ENCODE measurements at places on chromosomes 12 and 14.
A peak's percentile ranks its signal among the peaks of the same experiment; 100 is the strongest.

- DNase-seq: no peak
Measured at GRCh38 chr14:91299121-91300115, 54.9 kb upstream of the GPR68 start.

- no peak for DNase-seq
Measured at GRCh38 chr14:87097015-87097414, 896.0 kb downstream of the GALC start.

- DNase-seq: no peak
Measured at GRCh38 chr12:46364300-46364696, 8.3 kb downstream of the SLC38A2 start.

- no peak for DNase-seq
Measured at GRCh38 chr12:837548-837947, 85.2 kb downstream of the WNK1 start.

GRCh38 chr12:53074283-53074998, 4.7 kb downstream of the SPRYD3 start:
- no peak for DNase-seq

DNA sequence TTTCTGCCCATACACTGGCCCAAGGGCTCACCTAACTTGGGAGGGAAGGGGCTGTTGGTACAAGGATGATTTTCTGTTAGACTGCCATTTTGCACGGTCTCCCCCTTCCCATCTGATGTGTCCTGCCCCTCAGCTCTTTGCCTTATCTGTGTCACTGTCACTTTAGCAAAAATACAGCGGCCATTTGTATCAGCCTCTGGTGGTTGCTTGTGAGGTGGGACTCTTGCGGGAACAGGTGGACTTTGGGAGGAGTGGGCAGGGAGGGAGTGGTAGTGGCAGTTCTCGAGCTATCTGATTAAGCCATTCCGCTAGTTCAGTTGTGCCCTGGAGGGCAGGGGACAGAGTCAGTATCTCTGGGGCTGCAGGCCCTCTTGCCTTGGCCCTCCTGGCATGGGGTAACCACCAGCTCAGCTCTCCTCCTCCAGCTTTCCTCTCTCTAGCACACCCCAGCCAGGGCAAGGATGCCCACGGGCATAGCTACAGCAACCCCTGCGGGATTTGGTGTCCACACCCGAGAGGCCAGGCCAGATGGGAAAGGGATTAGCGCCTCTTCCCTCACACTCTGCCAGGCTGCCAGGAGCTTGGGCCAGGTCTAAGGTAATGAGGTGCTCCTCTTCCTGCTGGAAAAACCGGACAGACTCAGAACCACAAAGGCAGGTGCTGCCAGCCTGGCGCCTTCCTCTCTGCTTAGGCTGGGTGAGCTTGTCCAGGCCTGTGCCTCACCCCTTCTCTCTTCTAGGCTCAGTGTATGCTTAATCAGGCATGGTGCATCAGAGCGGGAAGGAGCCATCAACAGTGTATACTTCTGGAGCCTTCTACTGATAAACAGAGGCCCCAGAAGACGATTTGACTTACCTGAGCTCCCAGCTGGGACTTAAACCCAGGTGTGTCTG, 8.7 kb downstream of the SLC48A1 start:
- DNase-seq: no peak

- DNase-seq: peak; percentile 21
Measured at GRCh38 chr12:388541-389141, 479 bp downstream of the KDM5A start.

- no peak for DNase-seq
Measured at GRCh38 chr12:91219919-91220318, 37.3 kb upstream of the DCN start.

DNA sequence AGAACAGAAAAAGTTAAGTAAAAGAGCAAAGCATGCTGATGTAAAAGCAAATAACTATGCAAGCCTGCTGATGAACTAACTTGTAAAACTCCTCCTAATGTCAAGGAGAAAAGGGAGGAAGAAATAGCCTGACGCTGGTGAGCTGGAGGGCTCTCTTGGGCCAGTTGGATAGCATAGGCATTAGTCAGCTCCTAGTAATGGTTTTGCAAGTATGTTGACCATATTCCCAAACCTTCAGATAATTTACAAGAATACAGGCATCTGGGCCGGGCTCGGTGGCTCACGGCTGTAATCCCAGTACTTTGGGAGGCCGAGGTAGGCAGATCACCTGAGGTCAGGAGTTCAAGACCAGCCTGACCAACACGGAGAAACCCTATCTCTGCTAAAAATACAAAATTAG, 871.4 kb downstream of the C12orf50 start:
- no peak for DNase-seq

GRCh38 chr12:123983822-123984485, 10.9 kb downstream of the ZNF664 start:
- DNase-seq: peak; percentile 46

DNA sequence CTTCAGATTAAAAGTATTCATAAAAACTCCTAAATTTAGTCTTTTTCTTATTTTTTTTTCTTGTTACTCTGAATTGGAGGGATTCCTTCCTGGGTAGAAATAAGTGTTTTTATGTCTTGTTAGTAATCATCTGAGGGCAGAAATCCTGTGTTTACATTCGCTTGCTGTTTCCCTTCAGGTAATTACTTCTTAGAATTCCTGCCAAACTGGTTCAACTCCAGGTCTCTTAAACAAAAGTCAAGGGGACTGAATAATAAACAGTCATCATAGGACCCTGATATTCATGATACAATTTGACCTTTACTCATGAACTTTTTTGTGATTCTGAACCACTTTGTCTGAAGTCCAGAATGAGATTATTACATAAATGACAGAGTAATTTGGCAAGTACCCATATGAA, 843.9 kb downstream of the FLRT2 start:
- no peak for DNase-seq
